ENCODE measurements at places on chromosomes 4 and X. TPM values are rescaled to one million over a fixed set of nuclear protein-coding genes. Genes with fewer than 3 reads are reported as not detected.

DNA sequence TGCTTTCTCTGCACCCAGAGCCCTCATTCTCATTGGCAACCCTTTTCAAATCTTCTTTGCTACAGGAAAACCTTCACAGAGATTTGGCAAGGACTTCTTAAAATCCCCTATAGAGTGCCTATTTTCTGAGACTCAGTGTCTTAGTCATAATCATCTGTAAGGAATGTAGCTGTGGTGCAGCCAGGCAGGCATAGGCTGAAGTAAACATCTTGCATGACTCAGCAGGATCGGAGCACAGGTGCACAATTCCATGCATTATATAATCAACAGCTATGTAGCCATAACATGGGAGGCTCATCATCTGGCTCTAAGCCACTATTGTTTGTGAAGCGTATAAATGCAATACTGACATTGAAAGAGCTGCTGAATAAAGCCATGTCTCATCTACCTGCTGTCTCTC lies 368.8 kb downstream of the MAGEE1 start:
- H3K4me3 ChIP-seq: no peak overlapping the region
- no peaks in the 10 kb centered on the region for H3K27me3 ChIP-seq
- no peak overlapping the region for H3K27ac ChIP-seq
- no peaks in the 10 kb centered on the region for H3K4me1 ChIP-seq

Gene UGT2B15
- total RNA-seq: not detected

Gene EREG
- not detected for total RNA-seq

DNA sequence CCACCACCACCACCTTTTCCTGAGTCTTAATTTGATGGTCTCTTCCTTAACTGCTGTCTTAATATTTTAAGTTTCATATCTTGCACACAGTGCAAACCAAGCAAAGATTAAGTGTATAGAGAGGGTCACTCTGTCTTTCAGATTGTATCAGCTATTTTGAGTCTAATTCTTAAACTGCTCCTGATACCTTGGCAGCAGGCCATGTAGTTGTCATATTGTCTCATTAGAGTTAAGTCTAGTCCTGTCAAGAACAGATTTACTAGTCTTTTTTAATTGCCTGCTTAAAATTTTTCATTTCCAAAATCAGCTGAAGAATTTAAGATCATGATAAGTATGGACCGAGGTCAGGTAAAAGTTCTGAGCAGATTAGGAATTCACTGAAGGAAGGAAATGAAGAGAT lies 51.5 kb downstream of the FHIP1A start:
- H3K36me3 ChIP-seq: no peaks in the 10 kb centered on the region
- no peak for DNase-seq
- H3K4me3 ChIP-seq: no peak overlapping the region
- H3K4me1 ChIP-seq: no peaks in the 10 kb centered on the region

All from activated CD4-positive, alpha-beta T cell treated with anti-CD3 and anti-CD28 coated beads, Interleukin-2, amount 10 ng/mL, durations not matched to agents 7 days and 5 days (primary cell).